ENCODE measurements at places on chromosomes 5 and 9. TPM values are rescaled to one million over a fixed set of nuclear protein-coding genes. Genes with fewer than 3 reads are reported as not detected.

GFI1B gene
- not detected for total RNA-seq

TRIM7 gene
- total RNA-seq, result 3.5 TPM

MOB3B gene
- 3.2 TPM for total RNA-seq

- no peak for DNase-seq
Measured at GRCh38 chr5:39058178-39058921, 15.8 kb downstream of the RICTOR start.

PHAX gene
- total RNA-seq, result 37.7 TPM

All from posterior vena cava (tissue), 2 donors.